Kidney tubule cell (primary cell): ENCODE measurements at places on chromosomes 2 and 18.
A peak's percentile ranks its signal among the peaks of the same experiment; 100 is the strongest.

DNA sequence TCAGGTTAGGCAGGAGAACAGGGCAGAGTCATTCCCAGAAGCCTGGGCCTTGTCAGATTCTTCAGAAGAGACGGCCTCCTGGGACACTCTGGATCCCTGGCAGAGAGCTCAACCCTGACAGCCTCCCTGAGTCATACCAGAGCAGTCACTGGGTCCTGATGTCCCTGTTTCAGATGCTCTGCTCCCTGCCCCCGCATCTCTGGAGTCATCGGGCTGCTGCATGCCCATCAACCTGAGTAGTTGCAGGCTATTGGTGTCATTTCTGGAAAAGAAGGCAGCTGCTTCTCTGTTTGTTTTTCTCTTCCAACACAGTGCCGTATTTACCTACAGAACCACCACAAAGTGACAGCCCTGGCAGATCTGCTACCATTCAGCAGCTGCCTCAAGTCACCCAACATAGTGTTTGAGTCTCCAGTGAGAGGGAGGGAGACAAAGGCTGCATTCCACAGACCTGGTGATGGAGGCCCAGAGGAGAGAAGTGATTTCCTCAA is 145.1 kb downstream of the B3GNT2 start:
- DNase-seq: peak; percentile 90

GRCh38 chr2:128344101-128344500 is 25.4 kb upstream of the HS6ST1 start:
- DNase-seq: no peak

- DNase-seq: no peak
These were observed 12.4 kb downstream of the CCL20 start for GRCh38 chr2:227826019-227826521.

DNA sequence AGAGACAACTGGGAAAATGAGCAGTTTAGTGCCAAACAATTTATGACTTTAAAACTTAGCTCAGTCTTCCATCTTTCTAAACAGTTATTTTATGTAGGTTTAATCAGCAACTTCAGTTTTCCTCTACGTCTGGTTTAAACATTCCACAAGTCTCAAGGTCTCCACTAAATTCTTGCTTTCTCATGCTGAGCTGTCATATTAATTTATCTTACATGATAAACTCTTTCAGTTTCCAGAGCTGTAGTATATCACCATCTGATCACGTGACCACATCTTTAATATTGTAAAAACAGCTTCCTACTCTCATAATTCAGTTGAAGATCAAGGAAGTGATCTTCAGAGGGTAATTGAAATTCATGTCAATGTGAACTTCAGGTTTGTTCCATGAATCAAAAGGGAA is 158.6 kb downstream of the ZNF804A start:
- DNase-seq: no peak

GRCh38 chr18:62186499-62186773 is 420 bp downstream of the PIGN start:
- DNase-seq: no peak

- DNase-seq: no peak
These were observed 40.1 kb downstream of the RASGRP3 start for GRCh38 chr2:33516456-33516995.

DNA sequence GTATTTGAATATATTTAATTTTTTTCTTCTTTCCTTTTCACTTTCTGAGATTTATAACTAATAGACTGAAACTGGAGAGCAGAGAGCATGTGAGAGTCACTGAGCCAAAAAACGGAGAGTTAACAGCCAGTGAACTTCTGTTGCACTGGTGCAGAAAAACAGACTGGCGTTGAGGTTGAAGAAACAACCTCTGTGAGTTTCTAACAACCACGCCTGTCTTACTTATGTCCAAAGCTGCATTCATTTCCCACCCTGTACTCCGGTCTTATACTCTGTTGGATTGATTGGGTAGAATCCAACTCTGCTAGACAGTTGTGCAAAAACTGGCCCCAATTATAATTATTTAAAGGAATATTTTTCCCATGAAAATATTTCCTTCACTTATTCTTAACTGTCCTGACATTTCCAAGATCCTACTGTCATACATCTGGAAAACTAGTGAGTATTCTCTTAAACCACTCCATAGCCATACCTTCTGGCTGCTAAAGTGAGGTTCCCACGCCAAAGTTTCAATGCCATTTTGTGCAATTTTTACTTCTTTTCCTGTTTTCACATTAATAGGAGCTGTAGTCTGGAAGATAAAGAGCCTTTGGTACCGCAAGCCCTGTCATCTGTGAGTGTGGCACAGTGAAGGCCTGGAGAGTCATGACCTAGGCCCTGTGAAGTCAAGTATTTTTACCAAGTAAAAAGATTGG is 9.4 kb downstream of the CYP1B1 start:
- DNase-seq: no peak

- DNase-seq: no peak
These were observed 6.0 kb upstream of the PDCL3 start for GRCh38 chr2:100556746-100557145.

DNA sequence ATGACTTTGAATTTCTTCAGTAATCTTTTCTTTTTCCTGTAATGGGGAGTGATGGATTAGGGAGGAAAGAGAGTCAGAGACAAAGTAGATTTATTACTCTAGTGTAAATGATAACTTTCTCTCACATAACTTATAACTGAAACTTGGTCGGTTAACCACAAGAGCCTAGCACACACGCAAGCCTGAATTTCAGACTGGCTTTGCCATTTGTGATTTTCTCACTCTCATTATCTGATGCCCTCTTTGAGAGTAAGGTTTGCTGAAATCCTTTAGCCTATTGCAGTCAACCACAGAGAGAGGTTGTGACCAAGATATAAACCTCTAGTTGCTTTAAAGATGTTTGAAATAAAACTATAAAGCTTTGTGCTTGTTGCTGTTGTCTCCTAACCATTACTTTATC is 117.9 kb upstream of the NETO1 start:
- DNase-seq: no peak

DNA sequence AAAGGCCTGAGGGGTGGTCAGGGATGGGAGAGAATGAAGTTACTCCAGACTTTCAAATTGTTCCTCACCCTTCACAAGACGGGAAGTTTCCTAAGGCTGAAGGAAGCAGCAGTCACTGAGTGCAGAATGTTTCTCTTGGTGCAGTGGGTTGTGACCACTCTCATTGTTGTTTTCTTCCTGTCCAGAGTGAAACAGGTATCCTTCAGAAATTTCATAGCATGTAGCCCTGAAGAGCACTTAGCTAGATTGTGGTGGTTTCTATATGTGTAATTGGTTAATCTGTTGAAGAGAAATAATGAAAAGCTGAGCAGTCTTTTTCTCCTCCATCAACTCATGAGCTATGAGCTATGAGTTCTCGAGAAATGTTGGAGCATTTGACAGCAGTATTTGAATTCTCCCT is 96.8 kb downstream of the GPD2 start:
- no peak for DNase-seq

DNA sequence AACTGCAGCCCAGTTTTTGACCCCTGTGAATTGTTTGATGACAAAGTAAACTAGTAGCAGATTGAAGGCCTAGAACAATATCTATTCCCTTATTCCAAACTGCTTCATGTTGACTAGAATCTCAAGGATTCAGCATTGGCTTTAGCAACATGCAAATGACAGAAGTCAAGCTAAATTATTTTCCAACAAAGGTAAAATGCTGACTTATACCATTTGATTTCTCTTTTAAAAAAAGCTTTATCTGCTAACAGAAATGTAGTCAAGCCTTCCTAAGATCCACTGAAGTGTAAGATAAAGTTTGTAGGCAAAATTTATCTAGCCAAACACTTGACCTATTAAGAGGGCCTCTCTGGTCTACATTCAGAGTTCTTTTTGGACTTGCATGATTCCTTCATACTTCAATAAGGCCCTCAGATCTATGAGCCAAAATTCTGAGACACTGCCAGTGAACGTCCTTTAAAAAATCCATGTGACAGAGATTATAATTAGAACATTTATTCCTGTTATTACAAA is 9.5 kb upstream of the CYBRD1 start:
- no peak for DNase-seq

DNA sequence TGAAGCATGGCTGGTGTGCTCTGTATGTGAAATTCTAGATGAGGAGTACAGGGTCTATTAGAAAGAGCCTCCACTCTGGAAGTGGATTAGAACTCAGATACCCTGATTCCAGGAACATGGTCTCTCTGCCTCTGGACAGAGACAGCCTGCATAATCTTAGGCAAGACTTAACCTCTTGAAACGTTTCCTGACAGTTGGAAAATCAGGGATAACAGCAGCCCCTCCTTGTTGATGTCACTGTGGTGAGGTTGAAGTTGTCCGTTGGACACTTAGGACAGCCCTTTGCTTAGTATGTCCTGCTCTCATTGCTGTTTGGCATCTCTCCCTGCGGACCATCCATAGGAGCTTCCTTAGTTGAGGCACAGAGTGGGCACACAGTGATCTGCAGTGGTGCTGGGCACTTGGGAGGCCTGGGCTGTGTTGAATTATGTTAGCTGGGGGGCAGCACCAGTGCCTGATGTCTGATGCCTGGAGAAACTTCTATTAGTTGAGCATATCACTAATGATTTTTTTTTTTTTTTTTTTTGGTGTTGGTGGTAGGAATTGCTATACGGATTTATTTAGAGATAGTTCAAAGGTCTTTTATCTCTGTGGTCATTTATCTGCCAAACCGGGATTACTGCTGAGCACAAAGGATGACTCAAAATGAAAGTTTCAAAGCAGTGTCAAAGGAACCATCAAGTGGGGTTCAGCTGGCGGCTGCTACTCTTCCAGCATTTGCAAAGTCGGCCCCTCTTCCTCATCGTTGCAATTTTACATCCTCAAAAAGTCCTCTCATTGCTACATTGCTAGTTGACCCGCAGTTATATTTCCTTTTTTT is 28.8 kb downstream of the SETBP1 start:
- DNase-seq: no peak

DNA sequence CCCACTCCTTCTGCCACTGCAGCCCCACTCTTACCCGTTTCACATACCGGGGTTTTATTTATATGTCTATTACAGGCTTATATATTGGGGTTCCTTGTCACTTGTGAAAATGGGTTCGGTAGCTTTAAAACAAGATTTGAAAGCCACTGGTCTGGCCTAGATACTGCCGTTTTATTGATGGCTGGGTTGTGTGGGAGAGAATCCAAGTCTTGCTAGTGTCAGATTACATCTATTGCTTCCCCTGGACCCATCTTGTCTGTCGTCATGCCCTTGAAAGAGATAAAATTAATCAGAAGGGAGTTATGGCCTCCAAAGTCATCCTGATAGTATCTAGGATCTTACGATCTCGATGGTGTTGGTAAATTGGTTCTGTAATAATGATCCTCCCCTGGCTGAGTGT is 79.4 kb downstream of the EIPR1 start:
- DNase-seq: no peak

DNA sequence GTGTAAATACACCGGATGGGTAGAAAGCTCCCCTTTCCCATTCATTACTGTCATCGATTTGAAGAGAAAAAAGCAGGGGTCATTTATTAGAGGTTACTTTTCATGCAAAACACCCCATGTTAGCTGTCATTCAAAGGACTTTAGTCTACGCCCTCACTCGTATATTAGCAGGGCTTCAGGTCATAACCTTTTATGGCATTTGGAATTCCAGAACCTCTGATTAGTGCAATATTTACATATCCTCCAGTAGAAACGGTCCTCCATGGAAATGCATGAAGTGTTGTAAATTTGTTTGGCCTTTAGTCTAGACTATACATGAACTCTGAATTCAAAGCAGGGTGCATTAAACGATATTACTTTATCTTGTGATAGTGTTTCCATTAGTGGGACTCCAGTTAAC is 180.5 kb downstream of the ZNF516 start:
- DNase-seq: no peak

DNA sequence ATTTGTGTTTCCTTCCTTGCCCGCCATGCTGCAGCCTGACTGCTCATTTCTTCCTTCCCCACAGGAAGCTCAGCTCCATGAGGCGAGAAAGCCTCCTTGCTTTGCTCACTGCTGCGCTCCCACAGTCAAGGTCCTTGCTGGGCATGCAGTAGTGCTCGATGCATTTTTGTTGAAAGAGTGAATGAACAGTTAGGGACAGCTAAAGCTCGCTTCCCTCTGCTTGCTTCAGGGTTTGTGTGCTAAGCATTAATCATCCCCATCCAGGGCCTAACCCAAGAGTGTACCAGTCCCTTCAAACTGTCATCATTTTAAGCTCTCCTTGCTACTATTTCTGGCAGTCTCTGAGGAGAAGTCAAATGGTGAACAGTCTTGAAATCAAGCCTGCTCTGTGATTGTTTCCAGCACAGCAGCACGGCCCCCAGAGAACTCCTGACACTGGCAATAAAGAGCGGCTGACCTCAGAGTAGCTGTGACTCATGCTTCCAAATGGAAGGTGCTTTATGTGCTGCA is 171.7 kb upstream of the SOX11 start:
- DNase-seq: peak; percentile 48

DNA sequence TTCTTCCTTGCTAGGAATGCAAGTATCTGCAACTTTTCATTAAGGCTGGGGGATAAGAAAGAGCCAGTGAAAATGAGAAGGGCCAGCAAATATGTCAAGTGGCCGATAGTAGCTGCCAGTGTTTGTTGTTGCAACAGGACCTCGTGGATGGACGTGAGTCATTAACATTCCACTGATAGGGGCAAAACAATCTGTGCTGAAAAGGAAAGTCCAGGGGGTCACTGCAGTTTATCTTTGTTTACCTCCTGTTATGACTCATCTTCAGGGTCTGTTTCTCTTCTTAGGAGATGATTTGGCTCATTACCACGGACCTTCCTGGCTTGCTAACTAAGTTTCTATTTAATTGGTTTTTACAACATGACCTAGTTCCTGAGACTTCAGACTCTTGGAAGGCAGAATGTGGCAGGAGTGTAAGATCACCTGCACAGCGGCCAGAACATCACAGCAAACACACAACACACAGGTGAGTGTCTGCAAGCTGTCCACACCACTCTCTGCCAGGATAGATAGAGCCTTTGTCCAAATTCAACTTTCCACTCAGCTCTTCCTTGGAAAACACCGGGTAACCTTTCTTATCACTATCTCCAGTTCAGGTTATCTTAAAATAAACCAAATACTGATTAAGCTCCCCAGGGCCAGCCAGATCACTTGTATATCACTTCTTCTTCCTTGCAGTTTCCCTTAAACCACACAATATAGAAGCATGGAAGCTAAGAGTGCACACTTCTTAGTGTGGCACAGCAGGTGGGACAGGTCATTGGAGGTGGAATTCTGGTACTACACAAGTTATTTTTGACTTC is 157.5 kb upstream of the LMAN1 start:
- DNase-seq: peak; percentile 74

GRCh38 chr2:237383991-237384671 is 29.8 kb downstream of the COL6A3 start:
- no peak for DNase-seq

GRCh38 chr2:55811048-55811447 is 112.5 kb downstream of the EFEMP1 start:
- DNase-seq: no peak

GRCh38 chr18:4430836-4431235 is 24.3 kb downstream of the DLGAP1 start:
- DNase-seq: no peak
